AML-193 (cell line): ENCODE measurements at places on chromosomes 2 and 18.

GRCh38 chr2:49080681-49081080, 73.6 kb downstream of the FSHR start:
- no peak for DNase-seq

- DNase-seq, result no peak
These were observed 76.2 kb downstream of the AAK1 start for GRCh38 chr2:69567157-69567908.

DNA sequence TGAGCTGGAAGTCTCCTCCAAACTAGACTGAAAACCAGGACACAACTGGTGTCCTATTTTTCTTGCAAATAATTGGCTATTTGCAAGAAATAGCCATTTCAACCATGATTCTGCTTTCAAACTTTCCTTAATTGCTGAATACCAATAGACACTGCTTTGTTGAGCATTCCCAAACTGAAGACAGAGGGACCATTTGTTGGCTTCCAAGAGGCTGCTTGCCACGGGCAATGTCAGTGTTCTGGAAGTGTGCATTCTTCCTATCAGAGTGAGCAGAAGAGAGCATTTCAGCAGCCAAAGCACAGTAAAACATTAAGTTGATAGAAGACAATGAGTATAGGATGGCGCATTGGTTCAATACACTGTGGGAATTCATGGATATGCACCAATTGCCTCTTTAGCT, 360.5 kb upstream of the RGPD4 start:
- DNase-seq, result no peak

DNA sequence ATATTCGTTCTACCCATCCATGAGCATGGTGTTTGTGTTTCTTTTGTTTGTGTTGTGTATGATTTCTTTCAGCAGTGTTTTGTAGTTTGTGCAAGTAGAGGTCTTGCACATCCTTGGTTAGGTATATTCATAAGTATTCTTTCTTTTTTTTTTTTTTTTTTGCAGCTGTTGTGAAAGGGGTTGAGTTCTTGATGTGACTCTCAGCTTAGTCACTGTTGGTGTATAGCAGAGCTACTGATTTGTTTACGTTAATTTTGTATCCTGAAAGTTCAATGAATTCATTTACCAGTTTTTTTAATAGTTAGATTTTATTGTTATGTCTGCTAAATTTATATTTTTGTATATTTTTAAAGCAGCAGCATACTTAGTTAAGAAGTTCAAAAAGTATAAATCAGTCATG, 834.4 kb upstream of the NRXN1 start:
- no peak for DNase-seq
